ENCODE measurements at places on chromosomes 4 and X.

- DNase-seq = no peak
These were observed 21.0 kb upstream of the UGT2B7 start for GRCh38 chr4:69075061-69075792.

GRCh38 chr4:30495651-30496310, 224.4 kb upstream of the PCDH7 start:
- no peak for DNase-seq

GRCh38 chrX:109974906-109975655, 27.8 kb upstream of the TMEM164 start:
- DNase-seq = no peak

DNA sequence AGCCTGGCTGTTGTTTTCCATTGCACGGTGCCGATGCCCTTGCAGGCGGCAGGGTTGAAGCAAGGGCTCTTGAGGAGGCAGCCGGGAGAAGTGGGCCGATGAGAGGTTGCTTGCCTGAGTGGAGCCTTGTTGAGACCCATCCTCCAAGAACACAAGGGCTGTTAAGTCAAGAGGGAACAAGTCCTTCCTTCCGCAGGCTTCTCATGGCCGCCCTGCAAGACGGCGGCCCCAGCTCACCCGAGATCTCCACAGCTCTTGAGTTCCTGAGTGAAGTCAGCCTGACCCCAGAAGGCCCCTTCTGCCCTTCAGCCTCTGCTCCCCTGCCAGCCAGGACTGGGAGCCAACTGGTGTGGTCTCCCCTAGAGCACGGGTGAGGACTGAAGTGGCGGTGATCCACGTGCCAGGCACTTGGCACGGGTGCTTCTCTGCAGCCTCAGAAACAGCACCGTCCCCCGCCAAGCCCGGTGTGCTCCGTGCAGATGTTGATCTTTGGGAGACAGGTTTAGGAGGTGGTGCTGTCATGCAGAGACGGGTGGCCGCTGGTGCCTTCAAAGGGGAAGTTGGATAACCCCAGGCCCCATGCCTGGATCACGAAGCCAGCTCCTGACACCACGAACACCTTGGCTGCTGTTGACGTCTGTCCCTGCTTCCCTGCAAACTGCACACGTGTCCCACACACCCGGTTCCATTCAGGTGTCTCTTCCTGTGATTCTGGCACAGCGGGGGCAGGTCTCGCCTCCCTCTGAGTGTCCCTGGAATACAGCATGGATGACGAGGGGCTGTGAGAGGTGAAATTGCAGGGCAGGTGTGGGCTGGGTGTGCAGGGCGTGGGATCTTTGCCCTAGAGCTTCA, 164.4 kb upstream of the PSAPL1 start:
- DNase-seq = no peak

- no peak for DNase-seq
These were observed 180.4 kb downstream of the AFAP1 start for GRCh38 chr4:7759216-7759615.

DNA sequence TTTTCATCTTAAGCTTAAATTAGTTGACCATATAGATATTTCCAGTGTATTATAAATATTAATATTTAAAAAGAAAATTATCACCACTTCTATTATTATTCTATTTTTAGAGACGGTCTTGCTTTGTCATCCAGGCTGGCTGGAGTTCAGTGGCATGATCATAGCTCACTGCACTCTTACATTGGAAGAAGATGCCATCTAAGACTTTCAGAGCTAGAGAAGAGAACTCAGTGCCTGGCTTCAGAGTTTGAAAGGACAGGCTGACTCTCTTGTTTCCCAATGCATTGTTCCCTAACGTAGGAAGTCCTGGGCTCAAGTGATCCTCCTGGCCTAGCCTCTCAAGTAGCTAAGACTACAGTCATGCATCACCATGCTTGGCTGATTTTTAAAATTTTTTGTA, 75.9 kb downstream of the FIP1L1 start:
- DNase-seq = no peak

DNA sequence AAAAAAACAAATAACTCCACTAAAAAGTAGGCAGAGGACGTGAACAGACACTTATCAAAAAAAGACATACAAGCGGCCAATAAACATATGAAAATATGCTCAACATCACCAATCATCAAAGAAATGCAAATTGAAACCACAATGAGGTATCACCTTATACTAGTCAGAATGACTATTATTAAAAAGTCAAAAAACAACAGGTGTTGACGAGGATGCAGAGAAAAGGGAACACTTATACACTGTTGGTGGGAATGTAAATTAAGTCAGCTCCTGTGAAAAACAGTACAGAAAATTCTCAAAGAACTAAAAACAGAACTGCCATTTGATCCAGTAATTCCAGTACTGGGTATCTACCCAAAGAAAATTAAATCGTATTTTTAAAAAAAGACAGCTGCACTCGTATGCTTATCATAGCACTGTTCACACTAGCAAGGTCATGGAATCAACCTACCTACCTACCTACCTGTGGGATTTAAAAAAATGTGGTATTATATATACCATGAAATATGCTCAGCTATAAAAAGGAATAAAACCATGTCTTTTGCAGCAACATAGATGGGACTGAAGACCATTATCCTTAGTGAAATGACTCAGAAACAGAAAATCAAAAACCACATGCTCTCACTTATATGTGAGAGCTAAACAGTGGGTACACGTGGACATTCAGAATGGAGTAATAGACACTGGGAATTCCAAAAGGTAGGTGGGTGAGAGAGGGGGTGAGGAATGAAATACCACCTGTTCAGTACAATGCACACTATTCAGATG, 24.8 kb upstream of the PTPN13 start:
- DNase-seq = no peak

- no peak for DNase-seq
These were observed 10.7 kb downstream of the RBPJ start for GRCh38 chr4:26331380-26331950.

DNA sequence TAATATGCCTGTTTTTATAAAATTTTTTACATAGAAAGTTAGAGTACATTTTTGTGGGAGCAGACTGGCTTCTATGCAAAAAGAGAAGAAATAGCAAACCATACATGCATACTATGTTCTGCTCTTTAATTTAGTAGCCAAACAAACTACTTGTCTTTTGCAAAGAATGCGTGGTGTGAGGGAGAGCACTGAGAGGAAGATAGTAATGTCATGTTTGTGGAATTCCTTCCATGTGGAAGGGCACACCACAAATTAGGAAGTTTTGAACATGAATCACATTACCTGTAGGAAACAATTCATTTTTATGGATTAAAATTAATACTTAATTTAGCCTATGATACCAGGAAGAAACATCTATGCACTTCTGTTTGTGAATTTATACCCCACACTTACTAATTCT, 1529.1 kb upstream of the ADGRL3 start:
- no peak for DNase-seq

GRCh38 chr4:183504930-183505610, at the start of gene ING2:
ING2 (plus strand) TSS chr4:183505058; CDS start chr4:183505196, 138 bp downstream.
- DNase-seq = no peak

DNA sequence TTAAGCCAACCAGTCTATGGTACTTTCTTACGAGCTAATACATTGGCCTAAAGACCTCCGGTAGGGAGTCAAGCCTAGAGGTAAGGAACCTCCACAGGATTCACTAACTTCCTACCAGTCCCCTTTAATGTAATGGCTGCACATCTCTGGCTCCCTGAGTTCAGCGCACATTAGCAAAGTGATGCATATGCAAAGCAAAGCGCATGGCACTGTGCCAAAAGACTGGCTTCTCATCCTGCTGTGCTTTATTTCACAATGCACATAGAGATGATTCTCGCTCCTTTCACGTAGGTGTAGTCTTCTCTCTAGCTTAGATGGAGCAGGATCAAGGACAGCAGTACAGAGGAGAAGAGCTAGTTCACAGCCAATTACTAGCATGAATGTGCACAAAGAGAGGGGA, 14.6 kb upstream of the CLTRN start:
- no peak for DNase-seq

Measured in H1 (cell line).